ENCODE measurements at places on chromosomes 5 and 9.

DNA sequence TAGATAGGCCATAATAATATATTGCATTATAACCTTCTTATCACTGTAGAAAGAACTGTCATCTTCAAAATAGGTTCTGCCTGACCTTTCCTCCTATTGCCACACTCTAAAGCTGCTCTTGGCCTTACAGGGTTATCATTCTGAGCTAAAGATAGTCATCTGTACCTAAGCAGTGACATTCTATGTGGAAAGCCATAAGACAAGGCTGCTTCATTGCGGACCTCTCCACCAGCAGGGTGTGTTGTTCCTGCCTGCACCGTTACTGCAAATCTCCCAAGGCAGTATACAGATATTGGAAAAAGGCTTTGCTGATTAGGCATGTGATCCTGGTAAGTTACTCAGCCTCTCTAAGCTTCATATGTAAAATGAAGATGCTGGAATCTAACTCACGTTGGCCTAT lies 8.1 kb downstream of the ZNF622 start:
- DNase-seq: no peak

DNA sequence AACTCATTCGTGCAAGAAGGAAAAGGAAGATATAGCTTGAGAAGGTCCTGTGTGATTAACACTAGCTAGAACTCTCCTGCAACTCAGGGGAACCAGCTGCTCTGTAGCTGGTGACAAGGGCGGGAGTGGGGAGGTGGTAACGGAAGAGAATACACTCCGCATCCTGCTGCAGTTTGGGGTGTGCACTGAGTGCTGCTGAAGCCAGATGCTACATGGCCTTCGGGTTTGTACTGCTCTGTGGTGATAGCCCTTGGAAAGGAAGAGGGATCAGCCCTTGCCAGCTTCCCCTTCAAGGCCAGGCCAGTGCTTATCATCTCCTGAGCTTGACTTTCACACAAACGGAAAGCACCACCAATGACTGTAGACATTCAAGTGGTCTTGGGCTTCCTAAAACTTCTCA lies 34.3 kb downstream of the FRMD3 start:
- no peak for DNase-seq

DNA sequence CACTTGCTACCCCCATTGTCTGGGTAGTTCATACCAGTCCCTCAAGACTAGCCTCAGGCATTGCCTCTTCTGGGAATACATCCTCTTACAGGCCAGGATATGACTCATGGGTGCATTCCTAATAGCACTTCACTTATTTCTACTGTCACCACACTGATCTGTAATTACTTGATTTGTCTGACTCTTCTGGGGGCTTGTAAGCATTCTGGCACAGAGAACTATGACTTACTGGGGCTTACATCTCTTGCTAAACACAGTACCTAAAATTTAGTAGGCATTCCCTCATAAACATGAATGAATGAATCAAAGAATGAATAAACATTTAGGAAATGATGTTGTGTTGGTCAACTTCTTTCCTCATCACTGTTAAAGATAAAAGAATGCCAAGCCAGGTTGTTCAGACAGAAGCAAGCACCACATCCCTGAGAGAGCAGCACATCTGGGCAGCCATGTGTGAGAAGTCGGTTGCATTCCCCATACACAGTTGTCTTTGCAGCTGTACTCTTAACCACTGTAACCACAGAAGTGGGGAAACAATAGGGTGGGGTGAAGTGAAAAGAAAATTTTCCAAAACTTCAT lies 27.6 kb downstream of the IL7R start:
- DNase-seq: no peak

- no peak for DNase-seq
Observed at GRCh38 chr5:132417010-132417439, 47.5 kb downstream of the SLC22A5 start.

- no peak for DNase-seq
Observed at GRCh38 chr5:4205398-4205797, 609.8 kb downstream of the IRX1 start.

- DNase-seq: no peak
Observed at GRCh38 chr5:159965031-159965837, 43.7 kb upstream of the TTC1 start.

DNA sequence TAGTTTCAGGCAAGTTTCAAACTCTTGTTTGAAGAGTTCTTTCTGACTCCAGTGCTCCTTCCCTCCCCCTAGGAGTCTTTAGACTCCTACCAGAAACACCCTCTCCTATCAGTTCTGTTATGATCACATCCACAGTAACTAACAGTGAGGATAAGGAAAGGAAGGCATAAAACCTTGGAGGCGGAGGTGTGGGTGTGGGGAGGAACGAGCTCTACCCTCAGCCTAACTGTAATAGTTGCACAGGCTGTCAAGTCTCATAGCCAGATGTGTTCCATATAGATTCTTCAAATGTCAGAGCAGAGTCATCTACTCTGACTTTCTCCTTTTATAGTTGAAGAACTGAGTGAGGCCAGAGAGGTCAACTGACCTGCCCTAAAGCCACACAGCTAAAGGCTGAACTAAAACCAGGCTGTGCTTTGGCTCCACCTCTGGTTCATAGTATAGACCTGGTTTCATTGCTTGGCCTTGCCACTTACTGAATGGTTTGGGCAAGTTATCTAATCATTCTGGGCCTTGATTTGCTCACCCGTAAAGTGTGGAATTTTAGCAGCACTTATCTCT lies 34.4 kb upstream of the PIK3R1 start:
- DNase-seq: no peak

DNA sequence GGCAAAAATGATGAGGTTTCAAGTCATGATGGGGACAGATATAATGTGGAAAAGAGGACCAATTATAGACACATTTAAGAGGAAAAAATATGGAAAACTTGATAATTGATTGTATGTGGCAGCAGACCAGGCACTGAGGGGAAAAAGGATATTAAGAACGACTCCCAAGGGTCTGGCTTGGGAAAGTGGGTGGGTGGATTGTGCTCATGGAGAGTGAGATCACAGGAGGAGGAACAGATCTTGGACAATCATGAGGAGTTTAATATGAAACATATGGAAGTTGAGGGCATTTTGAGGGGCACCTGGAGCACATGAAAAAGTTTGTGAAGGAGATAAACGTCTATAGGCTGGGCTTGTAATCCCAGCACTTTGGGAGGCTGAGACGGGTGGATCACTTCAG lies 454.3 kb upstream of the KLF4 start:
- DNase-seq: no peak

DNA sequence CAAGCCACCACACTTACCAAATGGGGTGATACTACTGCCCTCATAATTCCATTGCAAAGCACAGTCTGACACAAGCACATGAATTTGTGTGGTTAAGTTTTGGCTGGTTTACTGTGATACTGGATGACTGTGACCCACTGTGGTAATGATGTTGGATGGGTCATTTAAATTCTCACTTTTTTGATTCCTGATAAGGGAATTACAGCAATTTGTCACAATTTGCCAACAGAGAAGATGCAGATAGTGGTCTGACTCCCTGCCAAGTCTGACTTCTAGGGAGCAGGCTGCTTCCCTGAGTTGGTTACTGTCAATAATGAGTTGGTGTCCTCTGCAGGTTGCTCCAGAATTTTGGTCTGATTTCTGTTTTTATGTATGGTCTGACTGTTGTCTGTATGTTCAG lies 731.9 kb downstream of the MTRR start:
- DNase-seq: no peak

- no peak for DNase-seq
Observed at GRCh38 chr9:85401998-85402397, 339.8 kb downstream of the AGTPBP1 start.

Data from AG09319 (cell line).